ENCODE measurements at places on chromosomes 3 and 15.
A peak's percentile ranks its signal among the peaks of the same experiment; 100 is the strongest.

GRCh38 chr3:6709178-6709577 is 151.7 kb upstream of the GRM7 start:
- DNase-seq, result no peak

DNA sequence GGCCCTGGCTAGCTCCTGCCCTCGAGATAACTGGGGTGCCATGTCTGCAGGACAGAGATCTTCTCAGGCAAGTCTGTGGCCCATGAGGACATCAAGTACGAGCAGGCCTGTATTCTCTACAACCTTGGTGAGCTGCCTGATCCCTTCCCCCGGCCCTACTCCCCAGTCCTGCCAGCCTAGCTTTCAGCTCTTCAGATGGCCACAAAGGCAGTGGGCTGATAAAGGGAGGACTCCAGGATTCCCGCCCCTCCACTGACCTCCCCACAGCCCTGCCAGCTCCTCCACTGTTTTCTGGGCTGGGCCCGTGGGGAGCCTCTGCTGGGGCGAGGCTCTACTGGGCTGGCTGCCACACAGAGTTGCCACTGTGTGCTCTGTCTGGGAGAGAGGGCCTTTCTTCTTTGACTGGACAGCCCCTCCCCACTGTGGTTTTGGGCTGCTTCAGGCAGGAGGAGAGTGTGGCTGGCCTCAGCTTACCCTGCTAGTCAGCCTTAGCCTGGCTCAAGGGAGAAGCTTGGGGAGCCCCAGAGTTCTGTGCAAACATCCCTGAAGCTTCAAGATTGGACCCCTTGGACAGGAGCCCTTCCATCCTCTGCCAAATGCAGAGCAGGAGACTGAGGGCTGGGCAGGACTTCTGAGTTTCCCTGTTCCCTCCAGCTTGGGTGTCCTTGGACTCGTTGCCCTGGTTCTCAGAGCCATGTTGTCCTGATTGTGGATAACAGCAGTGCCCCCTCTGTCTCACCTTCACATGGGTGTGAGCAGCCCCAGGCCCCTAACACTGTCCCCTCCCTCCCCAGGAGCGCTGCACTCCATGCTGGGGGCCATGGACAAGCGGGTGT is 24.4 kb downstream of the PTPN23 start:
- no peak for DNase-seq

GRCh38 chr15:68470049-68470742 is 38.2 kb upstream of the ITGA11 start:
- no peak for DNase-seq

DNA sequence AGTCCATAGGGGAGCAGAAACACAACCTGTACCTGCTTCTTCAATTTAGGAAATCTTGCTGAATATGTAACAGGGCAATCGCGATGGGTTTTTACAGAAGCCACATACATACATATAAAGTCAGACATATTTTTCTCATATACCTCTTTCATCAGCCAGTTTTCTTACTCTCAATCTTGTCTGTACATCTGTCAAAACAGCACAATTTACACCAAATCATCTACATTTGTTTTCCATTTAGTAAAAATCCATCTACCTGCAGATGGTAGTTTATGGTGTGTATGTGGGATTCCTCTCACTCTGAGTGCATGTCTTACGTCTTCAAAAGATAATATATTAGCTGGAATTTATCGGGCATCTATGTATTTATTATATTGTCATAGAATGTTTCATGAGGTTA is 208.7 kb downstream of the ZPLD1 start:
- no peak for DNase-seq

DNA sequence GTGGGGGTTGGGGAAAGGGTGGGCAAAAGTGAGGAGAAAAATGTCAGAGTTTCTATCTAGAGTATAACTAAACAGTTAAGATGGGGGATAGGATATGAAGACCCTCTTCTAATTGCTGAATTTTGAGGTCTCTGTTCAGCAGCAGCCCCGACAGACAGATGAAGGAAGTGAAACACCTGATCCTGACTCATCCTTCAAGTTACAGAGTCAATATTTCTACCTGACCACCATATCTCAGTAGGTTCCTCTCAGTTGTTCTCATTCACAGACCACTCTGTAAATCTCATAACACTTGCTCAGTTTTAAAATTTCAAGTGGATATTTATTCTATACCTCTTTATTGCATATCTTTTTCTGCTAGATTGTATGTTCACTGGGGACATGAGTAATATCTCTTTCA is 69.5 kb downstream of the CCDC54 start:
- DNase-seq, result no peak

DNA sequence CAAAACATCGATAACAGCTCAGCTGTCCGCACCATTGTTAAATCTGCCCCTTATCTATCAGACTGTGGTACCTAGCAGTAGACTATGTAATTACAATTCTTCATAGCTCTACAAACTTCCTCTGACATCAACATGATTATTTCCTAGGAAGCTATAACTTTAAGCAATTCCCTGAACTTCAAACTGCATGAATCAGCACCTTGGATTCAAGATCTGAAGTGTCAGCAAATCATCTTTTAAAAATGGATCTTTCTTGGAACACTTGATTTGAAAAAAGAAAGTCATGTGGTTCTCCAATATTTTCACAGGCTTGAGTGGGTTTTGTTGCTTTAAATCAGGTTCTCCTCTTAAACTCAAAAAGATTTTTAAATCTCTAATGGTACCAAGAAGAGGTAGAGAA is 680.7 kb upstream of the LMCD1 start:
- no peak for DNase-seq

GRCh38 chr3:41507336-41508062 is 308.2 kb downstream of the CTNNB1 start:
- DNase-seq, result peak; percentile 35

DNA sequence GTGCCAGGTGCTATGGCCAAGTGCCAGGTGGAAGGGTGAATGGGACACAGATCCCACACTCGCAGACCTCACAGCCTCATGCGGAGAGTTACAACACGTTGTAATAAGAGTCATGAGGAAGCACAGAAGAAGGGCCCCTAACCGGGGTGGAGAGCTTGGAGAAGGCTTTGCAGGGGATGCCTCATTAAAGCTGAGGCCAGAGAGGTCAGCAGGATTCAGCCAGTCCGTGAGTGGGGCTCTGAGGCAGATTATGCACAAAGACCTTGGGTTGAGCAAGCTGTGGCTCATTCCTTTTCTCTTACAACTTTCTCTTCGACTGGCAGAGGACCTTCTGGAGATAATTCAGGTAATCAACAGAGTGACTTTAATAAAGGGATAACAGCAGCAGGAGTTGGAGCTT is 65.3 kb upstream of the SNRK start:
- DNase-seq, result no peak

- DNase-seq, result no peak
These were observed 798.1 kb downstream of the TBL1XR1 start for GRCh38 chr3:176399193-176399592.

GRCh38 chr3:109927161-109927560 is 589.8 kb upstream of the DPPA4 start:
- DNase-seq, result peak; percentile 59

DNA sequence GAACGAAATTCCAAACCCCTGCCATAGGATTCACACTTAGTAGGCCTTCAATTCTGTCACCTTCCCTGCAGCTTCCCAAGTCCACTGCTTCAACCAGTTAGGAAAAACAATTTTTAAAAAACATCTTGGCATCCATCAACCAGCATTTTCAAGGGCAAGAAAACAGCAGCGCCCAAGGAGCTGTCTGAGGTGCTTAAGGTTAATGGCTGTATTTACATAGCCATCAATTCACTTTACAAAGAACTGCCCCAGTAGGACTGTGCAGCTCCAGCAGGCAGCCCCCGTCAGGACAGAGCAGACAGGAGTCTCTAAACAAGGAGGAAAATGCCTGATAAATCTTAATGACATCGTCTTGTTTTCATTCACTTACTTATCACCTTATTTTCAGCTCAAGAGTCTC is 13.3 kb downstream of the TAFA4 start:
- peak; percentile 2 for DNase-seq

DNA sequence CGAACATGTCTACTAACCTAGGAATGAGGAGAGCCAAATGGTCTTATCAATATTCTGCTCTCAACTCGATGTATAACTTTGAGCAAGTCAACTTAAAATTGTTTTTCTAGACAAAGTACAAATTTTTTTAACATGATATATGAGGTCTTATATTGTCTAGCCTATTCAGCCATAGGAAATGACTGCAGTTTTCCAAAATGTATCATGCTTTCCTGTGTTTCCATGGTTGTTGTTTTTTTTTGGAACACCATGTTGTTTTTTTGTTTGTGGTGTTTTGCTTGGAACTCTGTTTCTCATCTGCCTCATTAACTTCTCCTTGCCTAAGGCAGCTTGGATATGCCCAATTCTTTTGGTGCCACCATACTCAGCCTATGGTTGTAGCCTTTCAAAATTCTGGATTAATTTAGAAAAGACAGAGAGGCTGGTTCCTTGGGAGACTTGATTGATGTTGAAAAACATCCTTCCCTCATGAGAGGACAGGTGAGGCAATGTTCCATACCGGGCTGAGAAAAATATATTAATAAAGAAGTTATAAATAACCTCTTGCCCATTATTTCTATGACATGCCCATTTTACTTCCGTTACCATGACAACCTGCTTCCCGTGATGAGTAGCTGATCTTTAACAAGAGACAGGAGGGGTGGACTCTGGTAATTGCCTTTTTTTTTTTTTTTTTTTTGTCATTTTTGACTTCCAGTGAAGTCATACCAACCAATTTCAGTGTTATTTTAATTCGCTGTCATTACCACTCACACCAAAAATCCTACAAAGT is 687.9 kb upstream of the GRM7 start:
- no peak for DNase-seq

- DNase-seq, result no peak
These were observed 30.7 kb downstream of the DUOX2 start for GRCh38 chr15:45083223-45083622.

All from GM12865 (cell line).